GM12878 (cell line): ENCODE measurements at places on chromosomes 6 and 20.
A peak's percentile ranks its signal among the peaks of the same experiment; 100 is the strongest.

DNA sequence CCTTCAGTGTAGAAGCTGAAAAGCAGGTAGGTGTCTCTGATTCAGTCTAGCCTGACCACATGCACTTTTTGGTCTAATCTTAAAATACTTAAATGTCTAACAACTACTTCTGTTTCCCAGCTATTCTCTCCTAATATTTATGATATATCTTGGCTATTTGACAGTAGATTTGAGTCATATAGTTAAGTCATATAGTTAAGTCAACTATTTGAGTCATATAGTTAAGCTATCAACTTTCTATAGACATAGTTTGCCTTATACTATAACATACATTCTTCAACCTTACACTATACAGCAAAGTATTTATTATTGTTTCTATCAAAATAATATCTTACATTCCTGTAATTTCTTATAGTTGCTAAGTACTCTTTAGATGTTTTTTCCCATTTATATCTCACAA, 110.9 kb downstream of the GMDS start:
- DNase-seq: no peak

- no peak for DNase-seq
Measured at GRCh38 chr20:47365023-47365764, 8.7 kb upstream of the ZMYND8 start.

DNA sequence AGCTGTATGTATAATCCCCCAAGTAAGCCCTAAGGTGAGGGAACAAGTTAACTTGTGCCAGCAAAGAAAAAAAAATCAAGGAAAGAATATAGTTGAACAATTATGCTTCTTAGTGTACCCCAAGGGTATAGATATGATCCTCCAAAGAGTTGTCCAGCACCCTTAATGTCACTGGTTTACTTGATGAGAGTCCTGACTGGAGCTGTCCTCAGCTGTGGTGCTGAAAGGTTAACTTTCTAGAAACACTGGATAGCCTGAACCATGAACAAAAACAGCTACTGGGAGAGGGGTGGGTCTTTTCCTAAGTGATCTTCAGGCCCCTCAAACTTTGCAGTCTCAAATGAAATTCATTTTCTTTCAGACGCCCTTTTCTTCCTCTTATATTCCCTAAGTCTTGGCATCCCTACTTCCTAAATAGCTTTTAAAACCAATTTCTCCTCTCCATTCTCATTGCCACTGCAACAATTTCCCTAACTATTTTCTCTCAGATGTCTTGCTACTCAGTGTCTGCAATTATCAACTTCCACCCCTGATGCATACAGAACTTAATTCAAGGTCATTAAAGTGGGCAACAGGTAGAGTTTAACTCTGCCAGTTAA, 83.5 kb upstream of the PROKR2 start:
- DNase-seq: no peak

DNA sequence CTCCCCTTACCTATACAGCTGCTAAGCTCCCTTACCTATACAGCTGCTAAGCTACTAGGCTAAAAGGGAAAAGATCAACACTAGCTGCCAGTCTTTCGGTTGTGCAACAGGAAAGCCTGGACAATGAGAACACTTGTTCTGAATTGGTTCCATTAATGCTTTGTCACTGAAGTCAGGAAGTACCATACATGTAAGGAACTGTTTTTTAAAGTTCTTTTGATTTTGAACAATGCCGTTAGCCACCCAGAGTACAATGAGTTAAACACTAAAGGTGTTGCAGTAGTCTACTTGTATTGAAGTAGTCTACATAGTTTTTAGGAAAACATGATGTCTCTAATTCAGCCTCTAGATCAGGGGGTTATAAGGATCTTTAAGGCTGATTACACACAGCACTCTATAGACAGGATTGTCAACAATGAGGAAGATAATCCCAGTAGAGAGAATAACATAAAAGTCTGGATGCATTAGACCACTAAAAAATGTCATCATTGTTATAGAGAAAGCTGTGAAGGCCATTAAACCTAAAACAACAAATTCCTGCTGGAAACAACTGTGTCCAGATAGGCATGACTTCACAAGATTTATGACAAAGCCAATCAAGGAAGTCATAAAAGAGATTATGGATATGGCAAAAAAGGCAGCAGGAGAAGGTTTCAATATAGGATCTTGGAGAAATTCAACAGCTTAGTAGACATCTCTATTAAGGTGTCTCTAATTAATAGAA, 306.3 kb downstream of the PHF3 start:
- no peak for DNase-seq

DNA sequence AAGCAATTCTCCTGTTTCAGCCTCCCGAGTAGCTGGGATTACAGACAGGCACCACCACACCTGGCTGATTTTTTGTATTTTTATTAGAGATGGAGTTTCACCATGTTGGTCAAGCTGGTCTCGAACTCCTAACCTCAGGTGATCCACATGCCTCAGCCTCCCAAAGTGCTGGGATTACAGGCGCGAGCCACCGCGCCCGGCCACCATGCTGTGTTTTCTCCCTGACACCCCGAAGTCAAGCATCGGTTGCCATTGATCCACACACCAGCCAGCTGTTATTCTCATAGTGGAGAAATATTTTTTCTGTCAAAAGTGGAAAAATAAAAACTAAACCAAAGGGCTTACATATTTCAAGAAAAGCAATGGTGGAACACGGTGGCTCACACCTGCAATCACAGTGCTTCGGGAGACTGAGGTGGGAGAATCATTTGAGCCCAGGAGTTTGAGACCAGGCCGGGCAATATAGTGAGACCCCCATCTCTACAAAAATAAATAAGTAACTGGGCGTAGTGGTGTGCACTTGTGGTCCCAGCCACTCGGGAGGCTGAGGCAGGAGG, 157.4 kb downstream of the ZMYND8 start:
- DNase-seq: no peak

DNA sequence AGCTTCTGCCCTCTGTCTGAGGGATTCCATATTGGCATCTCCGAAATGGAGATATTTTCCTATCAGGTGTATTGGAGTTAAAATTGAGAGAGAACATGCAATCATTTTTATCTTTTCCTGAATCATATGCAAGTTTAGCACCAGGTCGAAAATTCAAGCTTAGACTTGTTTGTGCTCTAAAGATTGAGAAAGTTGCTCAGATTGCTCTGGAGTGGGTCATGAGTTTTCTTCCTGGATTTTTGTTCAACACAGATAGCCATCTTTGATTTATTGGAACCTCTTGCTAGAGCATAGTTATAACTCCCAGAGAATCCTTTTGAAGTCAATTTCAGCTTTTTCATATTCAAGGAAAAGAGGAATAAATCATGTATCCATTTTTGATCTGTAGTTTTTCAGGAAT, 373.5 kb upstream of the FLRT3 start:
- DNase-seq: no peak

DNA sequence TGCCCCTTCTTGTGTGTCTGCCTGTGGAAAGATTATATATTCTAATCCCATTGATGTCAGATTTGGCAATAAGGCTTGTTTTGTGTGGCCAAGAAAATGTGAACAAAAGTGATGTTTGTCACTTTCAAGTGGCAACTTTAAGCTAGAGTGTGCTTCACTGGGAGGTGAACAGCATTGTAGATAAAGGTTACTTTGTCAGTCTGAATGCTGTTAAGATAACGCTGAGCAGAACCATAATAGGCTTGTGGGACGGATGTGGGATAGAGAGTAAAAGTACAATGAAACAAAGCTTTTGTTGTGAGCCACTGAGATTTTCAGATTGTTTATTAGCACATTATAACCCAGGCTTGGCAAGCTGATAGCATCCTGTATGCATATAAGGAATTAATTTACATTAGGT, 303.8 kb upstream of the MAN1A1 start:
- no peak for DNase-seq

- DNase-seq: no peak
Measured at GRCh38 chr20:7820897-7821296, 119.4 kb downstream of the HAO1 start.

DNA sequence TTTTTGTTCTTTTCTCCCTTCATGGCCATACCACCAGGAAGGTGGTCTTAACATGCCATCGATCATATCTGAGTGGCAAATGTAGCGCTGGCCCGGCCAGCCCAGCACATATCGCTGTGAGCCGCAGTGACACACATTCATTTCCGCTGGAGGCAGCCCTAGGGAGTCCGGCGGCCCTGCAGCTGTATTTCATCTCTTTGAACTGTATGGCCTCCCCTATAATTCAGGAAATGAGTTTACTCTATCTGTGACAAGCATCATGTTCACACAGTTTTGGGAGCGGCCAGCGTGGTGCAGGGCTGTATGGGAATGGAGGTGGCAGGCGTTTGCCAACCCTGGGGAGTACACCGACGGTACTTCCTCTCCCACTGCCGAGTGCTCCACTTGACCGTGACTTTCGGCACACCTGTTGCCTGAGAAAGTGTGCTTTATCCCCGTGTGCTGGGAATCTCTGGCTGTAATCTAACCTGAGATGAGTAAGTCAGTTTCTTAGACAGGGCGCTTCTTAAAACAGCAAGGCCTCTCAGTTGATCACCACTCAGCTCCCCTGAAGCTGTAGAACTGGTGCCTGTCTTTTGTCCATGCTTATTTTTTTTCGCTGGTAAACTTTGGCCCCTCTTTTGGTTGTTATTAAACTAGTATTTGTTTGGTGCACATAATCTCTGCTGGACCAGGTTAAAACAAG, 257.1 kb upstream of the TAB2 start:
- peak; percentile 90 for DNase-seq

DNA sequence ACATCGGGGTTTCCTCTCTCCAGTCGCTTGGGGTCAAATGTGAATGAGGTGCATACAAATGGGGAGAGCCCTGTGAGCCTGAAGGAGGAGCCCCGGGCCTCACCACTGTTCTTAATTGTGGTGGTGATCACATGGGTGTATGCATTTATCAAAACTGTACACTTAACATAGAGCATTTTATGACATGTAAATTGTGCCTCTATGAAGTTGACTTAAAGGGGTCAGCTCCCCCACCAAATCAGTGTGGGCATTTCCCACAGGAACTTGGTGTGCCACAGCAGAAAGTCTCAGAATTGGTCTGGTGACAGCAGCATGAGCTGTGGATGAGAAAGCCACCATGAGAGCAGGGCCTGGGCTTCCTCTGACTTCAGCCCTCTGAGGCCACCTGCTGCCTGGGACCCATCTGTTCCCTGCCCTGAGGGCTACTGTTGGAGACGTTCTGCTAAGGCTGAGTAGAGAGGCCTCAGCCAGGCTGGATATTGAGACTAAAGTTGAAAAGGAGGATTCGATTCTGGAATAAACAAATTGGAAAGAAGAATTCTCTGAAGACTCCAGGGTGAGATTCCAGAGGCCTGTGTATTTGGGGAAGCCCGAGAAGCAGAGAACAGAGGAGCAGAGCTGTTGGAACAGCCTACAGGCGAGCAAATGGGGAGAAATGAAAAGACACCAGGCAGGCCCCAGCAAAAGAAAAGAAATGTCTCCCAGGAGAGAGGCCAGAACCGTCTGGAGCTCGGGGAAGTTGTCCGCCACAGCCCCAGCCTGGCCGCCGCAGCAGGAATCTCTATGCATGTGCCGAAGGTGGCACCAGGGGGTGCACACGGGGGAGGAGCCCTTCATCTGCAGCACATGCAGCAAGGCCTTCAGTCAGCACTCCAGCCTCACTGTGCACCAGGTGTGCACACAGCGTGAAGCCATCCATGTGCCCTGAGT, 37.6 kb upstream of the XRN2 start:
- no peak for DNase-seq
